ENCODE measurements at places on chromosomes 2 and 18. TPM values are rescaled to one million over a fixed set of nuclear protein-coding genes. Genes with fewer than 3 reads are reported as not detected.

CCL20 gene
- 0.43 TPM for total RNA-seq

CNTNAP5 gene
- total RNA-seq = not detected

DNA sequence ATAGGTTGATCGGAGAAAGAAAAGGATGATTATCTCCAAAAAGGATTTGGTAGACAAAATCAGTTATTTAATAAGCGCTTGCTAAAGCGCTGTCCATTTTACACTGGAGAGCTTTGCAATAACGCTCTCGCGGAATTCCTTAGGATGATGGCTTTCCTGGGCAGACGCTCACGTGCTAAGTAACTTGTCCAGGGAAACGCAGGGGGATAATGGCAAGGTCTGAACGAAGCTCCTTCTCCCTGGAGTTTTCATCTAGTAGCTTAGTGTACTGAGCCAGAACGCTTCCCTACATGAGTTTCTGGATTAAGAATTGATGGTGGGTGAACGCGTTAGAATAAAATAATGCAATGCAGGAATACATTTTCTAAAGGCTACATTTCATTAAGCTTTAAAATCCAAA, 739.5 kb upstream of the SALL3 start:
- no peak for DNase-seq

DNA sequence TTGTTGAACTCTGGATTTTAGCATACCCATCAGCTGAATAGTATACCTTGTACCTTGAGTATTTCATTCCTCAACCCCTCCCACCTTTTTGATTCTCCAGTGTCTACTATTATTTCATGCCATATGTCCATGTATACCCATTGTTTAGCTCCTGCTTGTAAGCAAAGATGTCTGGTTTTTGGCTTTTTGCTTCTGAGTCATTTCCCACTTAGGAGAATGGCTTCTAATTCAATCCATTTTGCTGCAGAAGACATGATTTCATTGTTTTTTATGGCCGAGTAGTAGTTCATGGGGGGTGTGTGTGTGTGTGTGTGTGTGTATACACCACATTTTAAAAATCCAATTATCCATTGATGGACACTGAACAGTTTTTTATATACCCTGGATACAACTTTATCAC, 24.3 kb upstream of the MOCOS start:
- DNase-seq = no peak

- no peak for DNase-seq
Measured at GRCh38 chr2:46263347-46263746, 33.9 kb upstream of the EPAS1 start.

DNA sequence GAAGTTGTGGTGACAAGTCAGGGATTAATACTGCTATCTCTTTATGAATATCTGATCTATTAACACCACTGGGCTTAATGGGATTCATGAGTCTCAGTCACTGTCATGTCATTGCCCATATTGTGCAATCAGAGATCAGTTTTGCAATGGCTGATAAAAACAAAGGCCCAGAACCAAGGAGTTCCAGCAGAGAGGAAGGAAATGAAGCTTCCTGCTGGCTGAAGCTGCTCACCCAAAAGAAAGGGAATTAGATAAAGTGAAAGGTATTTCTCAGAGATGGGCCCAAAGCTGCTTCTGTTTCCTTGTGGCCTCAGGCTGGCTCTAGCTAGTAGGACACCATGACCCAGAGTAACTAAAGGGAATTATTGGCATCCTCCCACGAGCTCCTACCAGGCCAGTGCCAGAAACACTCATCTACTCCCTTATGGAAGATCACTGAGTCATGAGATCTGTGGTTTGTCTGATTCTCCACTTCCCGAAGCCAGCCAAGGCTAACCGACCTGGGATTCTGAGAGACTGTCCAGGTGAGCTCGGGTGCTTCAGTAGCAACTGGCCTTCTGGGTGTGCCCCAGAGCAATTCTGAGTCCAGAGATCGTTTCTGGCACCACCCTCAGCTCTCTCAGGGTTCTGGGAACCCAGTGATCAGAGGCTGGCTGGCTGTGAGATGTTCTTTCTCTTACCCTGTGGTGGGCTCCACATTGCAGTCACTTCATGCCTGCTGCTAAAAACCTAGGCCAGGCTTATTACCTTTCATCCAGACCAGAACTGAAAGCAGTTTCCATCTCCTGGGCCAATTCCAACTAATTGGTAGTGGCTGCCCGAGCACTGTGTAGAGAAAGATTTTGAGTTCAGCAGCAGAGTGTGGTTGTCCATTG, 129.5 kb upstream of the PELI1 start:
- peak; percentile 80 for DNase-seq

GRCh38 chr2:174561972-174562370, 35.6 kb downstream of the WIPF1 start:
- DNase-seq = no peak

DNA sequence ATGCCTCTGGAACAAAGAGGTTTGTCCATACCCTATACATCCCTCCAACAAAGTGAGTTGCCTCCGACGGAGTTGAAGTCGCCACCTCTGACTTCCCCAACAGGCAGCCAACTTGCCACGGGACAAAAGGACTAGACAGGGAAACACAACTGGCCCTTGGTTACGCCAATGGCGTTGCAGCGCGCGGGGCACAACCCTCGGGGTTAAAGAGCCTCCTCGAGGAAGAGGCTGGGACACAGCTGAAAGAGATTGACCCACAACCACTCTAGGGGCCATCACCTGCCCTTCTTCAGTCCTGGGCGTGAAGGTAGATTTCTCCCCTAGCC, 545 bp downstream of the GTF3C2 start:
- peak; percentile 76 for DNase-seq

DNA sequence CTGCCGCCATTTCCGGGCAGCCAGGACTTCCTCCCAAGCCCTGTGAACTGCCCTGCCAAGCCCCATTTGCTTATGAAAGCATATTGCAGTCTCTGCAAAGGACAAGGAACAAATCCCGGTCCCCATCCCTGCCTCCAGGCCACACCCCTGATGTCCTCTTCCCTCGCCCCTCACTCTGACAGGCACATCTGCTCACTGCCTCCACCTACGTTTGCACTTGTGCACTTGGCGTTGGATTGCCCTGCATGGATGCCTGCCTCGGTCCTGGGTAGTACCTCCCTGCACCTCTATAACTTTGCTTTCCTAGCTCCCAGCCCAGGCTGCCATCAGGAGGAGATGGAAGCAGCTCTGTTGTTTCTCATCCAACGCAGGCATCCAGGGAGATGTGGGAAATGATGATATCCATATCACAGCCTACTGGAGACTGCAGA, 19.6 kb upstream of the RPL31 start:
- DNase-seq = no peak

- DNase-seq = no peak
Measured at GRCh38 chr2:188235364-188235763, 56.3 kb upstream of the GULP1 start.

HOXD1 gene
- total RNA-seq = under 0.01 TPM

- no peak for DNase-seq
Measured at GRCh38 chr18:7957297-7957696, 390.2 kb downstream of the PTPRM start.

GRCh38 chr2:71605781-71606241, 152.4 kb downstream of the DYSF start:
- DNase-seq = no peak

DNA sequence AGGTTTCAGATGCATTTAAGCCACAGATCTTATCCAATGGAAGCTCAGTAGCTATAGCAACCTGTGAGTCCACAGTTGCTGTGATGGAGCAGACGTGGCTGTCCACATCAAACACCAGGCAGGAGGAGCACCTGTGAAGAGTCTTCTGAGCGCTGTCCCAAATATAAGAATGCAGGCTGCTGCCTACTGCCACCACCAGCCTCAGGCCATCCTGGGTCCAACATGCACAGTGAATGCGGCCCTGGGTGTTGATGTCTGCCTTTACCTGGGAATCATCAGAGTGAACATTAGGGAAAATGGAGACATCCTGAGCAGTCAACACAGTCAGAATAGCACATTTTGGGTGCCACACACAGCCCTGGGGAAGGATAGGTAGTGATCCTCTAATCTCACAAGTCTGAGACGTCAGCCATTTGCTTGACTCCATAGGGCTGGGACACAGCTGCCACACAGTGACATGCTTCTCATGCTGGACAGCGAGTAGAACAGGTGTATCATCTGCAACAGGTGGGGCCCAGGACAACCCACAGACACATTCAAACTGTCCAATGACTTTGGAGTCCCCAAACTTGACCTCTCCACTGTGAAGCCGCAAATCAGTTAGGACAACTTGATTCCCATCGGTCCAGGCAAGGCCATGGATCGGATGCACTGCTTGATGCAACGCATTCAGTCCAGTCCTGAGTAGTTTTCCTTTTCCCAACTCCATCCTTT, 8.2 kb downstream of the WDCP start:
- no peak for DNase-seq

TCF7L1 gene
- total RNA-seq = 4.3 TPM

GRCh38 chr18:34978953-34979608, 62.1 kb upstream of the MAPRE2 start:
- DNase-seq = peak; percentile 96

DNA sequence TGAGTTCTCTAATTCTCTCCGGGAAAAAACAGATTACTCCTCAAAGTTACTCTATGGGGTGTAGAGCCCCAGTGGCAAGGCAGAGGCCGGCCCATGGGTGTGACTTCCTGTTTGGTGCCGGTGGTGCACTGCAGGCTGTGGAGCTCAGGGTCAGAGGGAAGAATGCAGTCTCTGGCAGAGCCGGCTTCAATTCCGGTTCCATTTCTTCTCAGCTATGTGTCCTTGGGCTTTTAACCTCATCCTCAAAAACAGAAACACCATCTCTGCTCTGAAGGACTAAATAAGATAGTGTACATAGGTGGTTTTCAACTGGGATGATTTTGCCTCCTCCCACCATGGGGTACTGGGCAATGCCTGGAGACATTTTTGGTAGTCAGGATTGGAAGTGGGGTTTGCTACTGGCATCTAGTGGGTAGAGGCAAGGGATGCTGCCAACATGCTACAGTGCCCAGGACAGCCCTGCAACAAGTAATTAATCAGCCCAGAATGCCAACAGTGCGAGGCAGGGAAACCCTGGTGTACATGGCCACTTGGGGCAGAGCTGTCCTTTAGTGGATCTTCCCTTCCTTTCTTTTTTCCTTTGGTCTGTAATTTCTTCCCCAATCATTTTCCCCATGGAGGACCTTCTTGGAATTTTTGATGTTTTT, 81.2 kb downstream of the INSIG2 start:
- no peak for DNase-seq

DNA sequence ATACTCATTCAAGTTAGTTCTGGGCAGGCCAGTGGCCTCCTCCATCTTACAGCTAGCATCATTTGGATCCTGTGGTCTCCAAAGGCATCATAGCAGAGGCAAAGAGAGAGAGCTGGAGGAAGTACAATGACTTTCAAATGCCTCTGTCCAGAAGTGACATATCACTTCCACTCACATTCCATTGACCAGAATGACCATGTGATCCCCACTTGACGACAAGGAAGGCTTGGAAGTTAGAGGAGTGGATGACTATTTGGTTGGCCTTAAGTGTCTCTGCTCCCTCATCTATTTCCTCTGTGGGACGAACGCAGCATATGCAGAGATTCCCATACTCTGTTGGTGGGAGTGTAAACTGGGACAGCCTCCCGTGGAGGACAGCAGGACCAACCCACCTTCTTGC, 27.8 kb upstream of the MLPH start:
- no peak for DNase-seq

PSMA8 gene
- not detected for total RNA-seq

GRCh38 chr2:43175020-43175441, 51.4 kb downstream of the ZFP36L2 start:
- no peak for DNase-seq

LMAN2L gene
- 31.1 TPM for total RNA-seq

DNA sequence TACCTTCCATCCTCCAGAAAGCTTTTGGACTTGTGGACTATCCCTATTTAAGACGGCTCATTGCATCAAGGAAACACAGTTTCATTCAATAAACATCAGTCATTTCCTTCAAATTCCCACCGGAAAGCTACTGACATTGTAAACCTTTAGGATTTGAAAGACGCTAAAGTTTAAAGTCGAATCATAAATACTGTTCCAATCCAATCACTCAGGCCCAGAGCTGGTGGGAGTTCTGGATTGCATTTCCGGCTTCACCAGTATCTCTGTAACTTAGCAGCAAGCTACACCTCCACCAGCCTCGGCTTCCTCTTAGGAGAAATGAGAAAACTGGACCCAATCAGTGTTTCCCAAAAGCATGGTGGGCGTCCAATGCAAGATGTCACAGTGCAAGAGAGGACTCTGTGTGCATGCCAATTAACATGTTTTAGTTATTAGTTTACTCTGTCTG, 1.6 kb downstream of the WDFY1 start:
- DNase-seq = peak; percentile 59

GRCh38 chr2:76977846-76978727, 544.1 kb downstream of the LRRTM4 start:
- DNase-seq = peak; percentile 52

DNA sequence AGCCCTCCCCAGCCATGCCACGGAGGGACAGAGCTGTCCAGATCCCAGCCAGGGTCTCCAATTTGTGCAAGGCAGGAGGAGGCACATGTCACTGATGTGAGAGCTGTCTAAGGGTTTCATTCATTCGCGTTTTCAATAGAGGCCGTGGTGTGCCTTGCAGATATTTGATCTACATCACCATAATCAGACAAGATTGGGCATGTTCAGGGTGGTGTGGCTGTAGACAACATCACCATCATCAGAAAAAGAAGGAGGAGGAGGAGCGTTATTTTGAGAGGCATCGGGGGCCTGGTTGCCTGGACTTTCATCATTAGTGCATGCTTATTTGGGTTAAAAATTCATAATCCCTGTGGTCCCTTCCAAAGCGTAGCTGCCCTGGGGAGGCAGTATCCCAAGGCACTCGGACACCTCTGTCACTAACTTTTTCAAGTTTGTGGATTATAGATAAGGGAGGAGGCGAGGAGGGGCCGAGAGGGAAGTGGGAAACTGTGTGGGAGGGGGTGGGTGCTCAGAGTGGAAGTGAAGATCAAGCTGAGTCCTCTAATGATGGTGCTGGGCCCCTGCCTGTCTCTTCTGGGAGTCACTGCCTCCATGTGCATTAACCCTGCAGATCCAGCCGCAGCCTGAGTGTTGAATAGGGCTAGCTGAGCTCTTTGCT, 194.1 kb downstream of the CTIF start:
- DNase-seq = no peak

HOXD9 gene
- total RNA-seq = 10.6 TPM

All from fibroblast of villous mesenchyme (primary cell).